ENCODE measurements at places on chromosomes 2 and 18. TPM values are rescaled to one million over a fixed set of nuclear protein-coding genes. Genes with fewer than 3 reads are reported as not detected.

Gene SLC4A3
- total RNA-seq: 11.1 TPM

GRCh38 chr2:219533930-219534661 lies 9.5 kb downstream of the CHPF start:
- no peak for DNase-seq

GRCh38 chr18:24586662-24587360 lies 126.4 kb downstream of the HRH4 start:
- DNase-seq: no peak

Gene TLK1
- total RNA-seq: 112 TPM

Gene CCDC74B
- total RNA-seq: 6.7 TPM

DNA sequence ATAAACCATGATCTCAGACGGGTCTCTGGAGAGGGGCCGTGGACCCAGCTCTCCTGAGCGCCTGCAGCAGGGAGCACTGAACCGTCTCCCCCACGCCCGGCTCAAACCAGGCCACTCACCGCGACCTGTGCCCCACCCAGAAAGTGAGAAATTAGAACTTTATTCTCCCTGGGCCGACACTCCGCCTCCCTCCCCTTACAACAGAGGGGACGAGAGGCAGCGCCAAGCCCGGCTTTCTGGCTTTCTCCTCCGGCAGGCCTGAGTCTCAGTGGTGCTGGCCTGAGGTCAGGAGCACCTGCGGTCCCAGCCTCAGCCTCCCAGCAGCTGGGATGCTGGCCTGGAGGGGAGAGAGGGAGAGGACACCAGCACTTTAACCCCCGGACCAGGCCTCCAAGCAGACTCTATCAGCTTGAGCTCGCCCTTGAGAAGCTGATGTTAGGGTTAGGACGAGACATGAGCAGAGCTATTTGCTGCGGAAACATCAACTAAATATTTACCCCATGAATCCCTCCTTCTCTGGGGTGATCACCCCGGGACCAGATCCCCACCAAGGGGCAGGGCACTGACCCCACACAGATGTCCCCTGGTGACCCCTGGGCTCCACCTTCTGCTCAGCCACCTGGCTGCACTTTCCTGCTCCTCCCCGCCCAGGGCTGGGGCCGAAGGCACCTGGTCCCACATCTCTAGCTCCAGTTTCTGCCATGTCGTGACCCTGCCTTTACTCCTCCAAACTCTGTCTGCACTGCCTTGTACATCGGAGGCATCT lies 856.3 kb upstream of the SALL3 start:
- DNase-seq: no peak

GRCh38 chr2:64244037-64244416 lies 99.8 kb upstream of the PELI1 start:
- DNase-seq: no peak

DNA sequence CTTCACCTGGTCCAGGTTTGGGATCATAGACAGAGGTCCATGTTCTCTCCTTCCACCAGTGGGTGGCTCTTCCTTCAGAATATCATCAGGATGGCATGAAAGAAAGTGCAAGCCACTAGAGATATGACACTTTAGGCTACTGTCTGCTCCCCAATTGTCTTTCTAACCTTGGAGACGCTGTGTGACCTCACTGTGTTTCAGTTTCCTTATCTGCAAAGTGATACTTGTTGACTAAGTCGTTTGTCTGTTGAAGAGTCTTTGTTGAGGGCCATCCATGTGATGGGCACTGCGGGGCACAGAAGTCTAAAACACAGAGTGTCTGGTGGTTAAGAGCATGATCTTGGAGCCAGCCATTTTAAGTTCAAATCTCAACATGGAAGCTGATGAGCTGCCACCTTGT lies 259.9 kb upstream of the THSD7B start:
- DNase-seq: no peak

- no peak for DNase-seq
Observed at GRCh38 chr18:74632351-74632679, 34.6 kb downstream of the ZNF407 start.

Gene SLC14A1
- total RNA-seq: not detected

DNA sequence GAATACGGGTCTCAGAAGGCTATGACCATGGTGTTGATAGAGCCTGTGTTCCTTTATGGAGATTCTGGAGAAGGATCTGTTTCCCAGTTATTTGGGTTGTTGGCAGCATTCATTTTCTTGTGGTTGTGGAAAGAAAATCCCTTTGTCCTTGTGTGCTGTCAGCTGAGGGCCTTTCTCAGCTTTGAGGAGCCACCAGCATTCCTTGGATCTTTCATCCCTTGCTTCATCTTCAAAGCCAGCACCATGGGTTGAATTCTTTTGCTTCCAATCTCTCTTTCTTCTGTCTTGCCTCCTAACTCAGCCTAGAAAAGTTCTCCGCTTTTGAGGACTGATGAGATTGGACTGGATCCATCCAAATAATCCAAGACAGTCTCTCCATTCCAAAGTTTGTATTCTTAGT lies 103.2 kb upstream of the MMADHC start:
- no peak for DNase-seq

Measured in H9 (cell line).